Effector CD4-positive, alpha-beta T cell (primary cell): ENCODE measurements at places on chromosomes 6 and 20.

GRCh38 chr6:95478941-95479340, 98.4 kb upstream of the MANEA start:
- no peak for DNase-seq

- DNase-seq = no peak
Observed at GRCh38 chr6:110398778-110399177, 16.6 kb downstream of the DDO start.

- DNase-seq = no peak
Observed at GRCh38 chr6:21873562-21873961, 280.0 kb downstream of the SOX4 start.

GRCh38 chr6:139109558-139109957, 25.3 kb upstream of the HECA start:
- DNase-seq = no peak

GRCh38 chr20:63519668-63520503, 679 bp upstream of the PPDPF start:
- DNase-seq = peak; percentile 57

DNA sequence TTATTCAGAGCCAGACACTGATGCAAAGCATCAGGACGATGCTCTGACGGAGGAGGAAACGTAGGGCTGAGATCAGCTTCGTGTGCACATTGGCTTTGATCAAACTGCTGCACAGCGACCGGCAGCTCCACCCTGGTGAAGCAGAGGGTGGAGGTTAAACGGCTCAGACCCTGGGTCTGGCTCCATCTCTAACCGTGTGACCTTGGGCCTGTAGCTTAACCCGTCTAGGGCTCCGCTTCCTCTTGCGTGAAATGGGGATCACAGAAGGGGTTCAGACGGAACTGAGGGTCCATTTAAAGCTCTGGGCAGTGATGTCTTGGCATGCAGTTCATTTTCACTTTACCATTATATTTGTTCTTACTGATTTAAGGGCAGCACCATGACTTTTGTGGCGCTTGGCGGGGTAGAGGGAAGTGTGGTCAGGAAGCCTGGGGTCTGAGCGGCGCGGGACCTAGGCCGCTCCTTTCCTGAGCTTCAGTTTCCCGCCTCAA, 644 bp downstream of the RBL1 start:
- peak; percentile 41 for DNase-seq

DNA sequence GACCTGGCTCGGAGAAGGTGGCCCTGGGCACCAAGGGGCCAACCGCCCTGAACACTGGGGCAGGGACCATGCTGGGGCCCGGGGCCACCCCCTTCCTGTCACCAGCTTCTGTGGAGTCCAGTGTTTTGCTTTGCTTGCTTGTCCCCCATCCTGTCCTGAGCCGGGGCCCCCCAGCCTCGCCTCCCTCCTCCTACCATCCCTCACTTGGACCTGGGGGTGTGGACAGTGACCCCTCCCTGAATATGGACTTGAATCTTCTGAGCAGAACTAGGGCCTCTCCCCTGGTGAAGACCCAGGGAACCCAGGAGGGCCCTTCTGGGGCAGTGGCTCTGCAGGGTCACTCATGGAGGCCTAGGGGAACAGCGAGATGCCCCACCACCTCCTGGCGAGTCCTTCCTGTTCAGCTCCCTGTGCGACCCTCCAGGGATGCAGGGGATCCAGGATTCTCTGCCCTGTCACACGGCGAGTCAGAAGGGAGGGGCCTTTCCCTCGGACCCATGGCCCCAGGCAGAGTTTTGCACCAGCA, 41.6 kb downstream of the VSTM2L start:
- DNase-seq = no peak

DNA sequence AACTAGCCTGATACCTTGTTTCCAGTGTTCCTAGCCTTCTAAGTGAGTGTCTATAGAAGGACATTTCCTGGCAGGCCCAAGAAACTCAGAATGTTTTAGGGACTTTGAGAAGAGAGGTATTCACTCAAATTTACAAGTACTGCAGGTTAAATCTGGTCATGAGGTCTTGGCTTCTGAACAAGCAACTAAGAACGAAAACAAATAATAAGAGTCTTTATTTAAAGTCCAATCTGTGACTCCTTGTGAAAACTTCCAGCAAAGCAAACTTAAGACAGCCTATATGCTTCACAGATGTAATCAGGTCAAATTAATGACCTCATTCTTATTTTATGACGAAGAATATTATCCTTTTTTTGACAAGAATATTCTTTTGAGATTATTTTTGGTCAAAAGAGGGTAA, 79.4 kb upstream of the PRSS16 start:
- no peak for DNase-seq

DNA sequence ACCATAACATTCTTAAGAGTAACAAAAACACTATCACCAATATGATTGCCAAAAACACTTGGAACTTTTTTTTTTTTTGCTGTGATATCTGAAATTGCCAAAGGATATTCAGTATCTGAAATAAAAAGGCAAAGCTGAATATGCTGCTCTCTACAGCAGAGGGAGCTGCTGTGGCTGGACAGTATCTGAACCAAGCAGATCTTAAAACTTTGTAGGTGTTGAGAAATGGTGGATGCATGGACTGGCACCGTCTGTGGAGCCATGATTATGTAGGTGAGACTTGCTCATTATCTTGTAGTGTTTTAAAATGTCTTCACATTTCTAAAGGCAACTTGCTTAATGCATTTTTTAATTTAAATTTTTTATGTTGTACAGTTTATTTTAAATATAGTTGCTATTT, 9.2 kb downstream of the PDCD2 start:
- DNase-seq = no peak
